ENCODE measurements at places on chromosomes 3 and 15.

- DNase-seq, result no peak
These were observed 1.4 kb upstream of the SEMA6D start for GRCh38 chr15:47715856-47716445.

DNA sequence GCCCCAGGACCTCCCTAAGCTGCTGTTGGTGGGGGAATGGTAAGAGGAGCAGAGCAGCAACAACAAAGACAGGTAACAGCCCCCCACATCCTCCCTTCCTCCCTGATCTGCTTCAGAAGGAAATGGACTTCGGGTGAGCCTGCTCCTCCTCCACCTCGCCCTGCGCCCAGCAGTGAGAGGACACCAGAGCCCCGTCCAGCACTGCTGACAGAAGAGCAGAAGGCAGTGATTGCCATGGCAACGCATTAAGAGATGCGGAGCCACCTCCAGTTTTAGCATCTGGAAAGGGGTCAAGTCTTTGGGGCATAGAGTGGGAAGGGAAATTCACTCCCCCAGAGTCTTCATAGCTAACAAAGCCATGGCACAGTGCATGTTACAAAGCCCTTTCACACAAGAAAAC is 77.6 kb upstream of the HRH1 start:
- DNase-seq, result no peak

GRCh38 chr3:53109190-53109589 is 21.0 kb downstream of the RFT1 start:
- no peak for DNase-seq

DNA sequence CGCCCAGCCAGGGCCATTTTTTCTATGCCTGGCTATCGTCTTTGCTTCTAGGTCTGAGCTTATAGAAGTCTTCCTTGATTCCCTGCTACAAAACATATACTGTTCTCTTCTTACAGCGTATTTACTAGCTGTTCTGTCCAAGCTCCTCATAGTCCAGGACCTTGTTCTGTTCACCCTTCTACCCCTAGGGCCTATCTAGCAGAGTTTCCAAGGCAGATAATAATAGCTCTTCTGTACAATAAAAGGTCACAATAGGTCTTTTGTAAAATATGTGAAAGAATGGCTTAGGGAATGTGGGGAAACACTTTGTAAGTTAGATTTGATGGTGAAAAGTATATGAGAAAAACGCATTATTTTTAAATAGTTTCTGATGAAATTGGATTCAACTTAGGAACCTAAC is 158.2 kb downstream of the P3H2 start:
- DNase-seq, result no peak

GRCh38 chr3:50418850-50419249 is 59.5 kb upstream of the TMEM115 start:
- DNase-seq, result no peak

DNA sequence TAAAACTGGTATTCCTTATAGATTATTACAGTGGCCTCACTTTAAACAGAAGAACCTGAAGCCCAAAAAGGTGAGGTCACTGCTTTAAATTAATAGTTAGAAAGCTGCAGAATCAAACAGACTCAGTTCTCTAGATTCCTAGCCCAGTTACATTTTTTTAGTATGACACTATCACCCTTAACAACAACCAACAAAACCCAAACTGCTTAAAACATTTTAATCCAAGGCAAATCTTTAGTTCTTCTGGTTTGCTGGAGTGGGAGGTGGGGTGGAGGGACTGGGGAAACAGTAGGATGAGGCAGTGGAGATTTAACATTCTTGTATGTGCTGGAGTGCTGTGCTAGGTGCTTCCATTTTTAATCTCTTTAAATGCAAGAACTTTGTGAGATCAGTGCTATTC is 631.6 kb upstream of the KCNMB2 start:
- no peak for DNase-seq

- DNase-seq, result no peak
These were observed 79.0 kb downstream of the RPLP1 start for GRCh38 chr15:69531665-69532027.

- no peak for DNase-seq
These were observed 151.5 kb upstream of the BHLHE40 start for GRCh38 chr3:4827767-4828166.

DNA sequence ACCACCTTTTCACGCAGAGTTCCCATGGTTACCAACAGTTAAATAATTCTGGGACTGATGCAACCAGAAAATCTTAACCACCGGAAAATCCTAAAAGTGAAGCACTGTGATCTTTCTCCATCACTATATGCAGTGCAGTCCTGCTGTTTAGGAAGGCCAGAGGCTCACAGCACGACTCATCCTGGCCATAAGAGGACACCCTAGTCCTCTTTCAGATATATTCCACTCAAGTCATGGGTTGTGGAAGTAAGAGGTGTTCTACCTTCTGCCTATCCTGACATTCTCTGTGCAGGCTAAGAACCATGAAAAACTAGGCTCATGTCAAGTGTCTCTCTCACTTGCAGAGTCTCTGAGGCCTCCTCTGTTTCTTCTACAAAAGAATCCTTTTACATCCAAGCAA is 67.2 kb downstream of the DHX30 start:
- no peak for DNase-seq

DNA sequence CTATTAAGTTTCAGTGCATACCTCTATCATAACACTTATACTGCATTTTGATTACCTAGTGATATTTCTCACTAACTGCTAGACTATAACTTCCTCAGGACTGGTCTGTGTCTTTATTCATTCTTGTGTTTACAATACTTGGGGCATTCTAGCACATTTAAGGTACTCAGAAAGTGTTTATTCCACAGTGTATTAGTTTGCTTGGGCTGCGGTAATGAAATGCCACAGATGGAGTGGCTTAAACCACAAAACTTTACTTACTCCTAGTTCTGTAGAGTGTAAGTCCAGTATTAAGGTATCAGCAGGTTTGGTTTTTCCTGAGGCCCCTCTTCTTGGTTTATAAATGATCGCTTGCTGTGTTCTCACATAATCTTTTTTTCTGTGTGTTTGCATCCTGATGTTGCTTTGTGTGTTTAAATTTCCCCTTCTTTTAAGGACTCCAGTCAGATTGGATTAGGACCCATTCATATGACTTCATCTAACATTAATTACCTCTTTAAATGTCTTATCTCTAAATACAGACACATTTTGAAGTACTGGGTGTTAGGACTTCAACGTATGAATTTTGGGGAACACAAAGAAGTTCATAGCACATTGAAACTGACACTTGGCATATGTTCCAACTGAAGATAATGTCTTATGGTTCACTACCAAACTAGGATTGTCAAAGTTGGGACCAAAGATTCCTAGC is 23.9 kb downstream of the RNF111 start:
- DNase-seq, result no peak

GRCh38 chr3:186207515-186207914 is 98.6 kb upstream of the ETV5 start:
- DNase-seq, result no peak

DNA sequence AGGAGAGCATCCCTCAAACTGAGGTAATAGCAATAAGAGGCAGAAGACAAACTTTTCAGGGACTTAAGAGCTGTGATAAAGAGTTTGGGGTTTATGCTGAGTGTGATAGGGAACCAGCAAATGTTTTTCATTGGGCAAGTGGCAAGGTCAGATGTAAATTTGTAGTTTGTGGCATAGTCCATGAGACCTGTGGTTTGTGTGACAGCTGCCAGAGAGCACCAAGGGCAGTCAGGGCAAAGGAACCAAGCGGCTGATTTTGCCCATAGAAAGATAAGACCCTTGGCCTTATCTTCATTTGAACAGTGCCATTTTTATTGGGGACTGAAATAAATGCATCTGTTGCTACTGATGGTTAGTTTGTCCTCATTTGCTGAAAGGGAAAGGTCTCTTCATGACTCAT is 220.3 kb downstream of the LRRN1 start:
- DNase-seq, result no peak

DNA sequence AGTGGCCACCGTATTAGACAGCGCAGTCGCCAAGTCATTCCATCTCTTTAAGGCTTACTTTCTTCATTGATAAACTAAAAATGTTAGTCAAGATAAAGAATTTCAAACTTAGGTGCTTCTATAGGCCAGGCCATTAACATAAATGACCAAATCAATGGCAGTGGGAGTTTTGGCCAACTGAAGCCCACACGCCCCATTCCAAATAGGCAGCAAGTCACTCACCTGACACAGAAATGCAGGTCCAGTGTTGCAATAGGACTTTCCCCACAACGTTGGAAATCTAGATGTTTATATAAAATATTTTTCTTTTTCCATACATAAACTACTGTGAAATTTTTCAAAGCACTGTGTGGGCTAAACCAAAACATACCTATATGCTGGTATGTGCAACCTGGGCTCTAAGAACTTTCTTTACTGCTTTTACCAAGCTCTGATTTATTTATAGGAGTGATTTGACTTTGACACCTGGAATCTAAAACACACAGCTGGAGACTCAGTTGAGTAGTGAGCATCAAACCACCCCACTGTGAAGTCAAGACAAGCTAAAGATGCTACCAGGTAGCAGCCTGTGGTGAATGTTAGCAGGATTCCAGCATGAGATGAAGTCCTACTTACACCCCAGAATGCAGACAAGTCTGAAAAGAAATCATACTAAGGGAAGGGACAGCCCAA is 15.1 kb downstream of the GOLIM4 start:
- DNase-seq, result no peak

DNA sequence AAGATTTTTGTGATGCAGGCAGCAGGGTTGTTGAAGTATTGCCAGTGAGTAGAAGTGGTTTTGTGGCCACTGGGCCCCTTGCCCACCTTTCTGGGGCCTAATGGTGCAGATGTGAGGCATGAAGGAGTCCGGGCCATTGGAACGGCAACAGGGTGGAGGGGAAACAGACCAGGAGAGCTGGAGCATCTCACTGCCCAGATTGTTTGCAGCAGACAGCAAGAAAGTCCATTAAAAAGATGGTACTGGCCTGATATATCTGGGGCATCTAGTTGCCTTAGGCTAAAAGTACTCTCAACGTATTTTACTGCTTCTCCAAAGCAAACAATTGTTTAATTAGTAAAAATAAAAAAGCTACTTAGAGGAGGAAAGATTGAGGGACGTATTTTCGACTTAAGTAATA is 298.4 kb downstream of the SATB1 start:
- DNase-seq, result no peak

- DNase-seq, result no peak
These were observed 163.5 kb upstream of the EOMES start for GRCh38 chr3:27885641-27886040.

DNA sequence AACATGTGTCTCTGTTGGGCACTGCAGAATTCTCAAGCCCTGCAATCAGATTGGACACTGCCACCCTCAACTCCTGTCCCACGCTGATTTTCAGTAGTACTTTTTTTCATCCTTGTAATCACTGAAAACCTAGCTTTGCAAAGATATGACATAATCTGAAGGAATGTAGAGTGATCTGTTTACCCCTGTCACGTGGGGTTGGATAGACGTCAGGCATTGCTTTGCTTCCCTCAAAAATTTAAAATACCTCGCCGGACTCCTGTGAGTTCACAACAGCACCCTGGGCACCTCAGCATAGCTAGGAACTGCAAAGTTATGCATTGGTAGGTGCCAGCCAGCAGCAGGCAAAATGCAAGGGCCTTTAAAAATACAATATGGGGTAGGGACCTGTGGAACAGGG is 71.1 kb upstream of the OXTR start:
- DNase-seq, result no peak

DNA sequence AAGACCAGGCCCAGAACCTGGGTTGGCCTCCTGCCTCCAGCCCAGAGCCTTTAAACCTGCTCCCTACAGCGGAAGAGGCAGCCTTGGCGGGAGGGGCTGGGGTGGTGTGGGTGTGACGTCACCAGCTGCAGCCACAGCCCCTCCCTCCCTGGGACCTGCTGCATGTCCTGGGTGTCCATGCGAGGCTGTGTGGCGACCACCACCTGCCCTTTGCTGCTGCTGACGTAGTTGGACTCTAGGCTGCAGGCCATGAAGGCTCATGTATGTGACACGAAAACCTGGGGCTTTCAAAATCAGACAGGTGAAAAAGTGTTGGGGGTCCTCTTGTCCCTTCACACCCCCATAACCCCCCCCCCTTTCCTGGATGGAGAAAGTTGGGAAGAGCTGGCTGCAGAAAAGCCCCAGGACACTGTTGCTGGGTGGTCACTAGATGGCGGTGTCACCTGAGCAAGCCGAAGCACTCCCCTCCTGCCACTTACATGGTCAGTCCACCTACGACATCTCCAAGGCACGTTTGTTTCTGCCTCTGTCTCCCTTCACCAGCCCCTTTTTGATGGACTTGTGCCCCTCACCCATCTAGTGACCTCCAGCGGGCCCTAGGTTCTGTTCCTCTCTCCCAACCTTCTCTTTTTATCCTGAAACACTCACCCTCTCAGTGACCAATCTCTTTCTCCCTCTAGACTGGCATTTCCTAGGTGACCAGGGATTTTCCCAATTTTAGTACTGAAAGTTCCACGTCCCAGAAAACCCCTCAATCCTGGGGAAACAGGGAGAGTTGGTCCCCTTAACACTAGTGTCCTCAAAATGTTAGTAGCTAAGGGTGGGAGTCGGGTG is 35.2 kb downstream of the SLC6A20 start:
- DNase-seq, result peak; percentile 40

- DNase-seq, result no peak
These were observed 15.6 kb downstream of the TEX264 start for GRCh38 chr3:51686512-51687215.

- DNase-seq, result no peak
These were observed 6.3 kb downstream of the MTMR10 start for GRCh38 chr15:30985081-30985531.

All from neural crest cell (in vitro differentiated cells).